ENCODE measurements at places on chromosomes 7 and 10.

GRCh38 chr7:151188252-151188542, 1.1 kb upstream of the ASB10 start:
- no peak for DNase-seq

DNA sequence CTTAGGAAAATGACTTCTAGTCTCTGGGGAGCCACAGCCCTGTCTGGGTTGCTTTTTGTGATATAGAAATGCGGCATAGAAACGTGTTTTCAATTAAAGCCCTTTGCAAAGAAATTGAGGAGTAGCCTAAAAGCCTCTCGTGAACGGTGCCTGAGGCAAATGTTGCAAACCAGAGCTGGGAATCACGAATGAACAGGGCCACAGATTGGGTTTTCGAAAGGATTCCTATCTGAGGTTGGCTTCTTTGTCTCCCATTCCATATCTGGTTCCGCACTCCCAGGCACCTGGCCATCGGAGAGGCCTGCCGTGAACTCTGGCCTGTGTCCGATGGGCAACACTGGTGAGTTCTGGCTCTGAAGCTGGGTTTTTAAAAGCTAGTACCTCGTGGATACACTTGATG, 221.6 kb downstream of the TCF7L2 start:
- no peak for DNase-seq

GRCh38 chr10:32374605-32375004, 27.6 kb upstream of the EPC1 start:
- DNase-seq, result no peak

DNA sequence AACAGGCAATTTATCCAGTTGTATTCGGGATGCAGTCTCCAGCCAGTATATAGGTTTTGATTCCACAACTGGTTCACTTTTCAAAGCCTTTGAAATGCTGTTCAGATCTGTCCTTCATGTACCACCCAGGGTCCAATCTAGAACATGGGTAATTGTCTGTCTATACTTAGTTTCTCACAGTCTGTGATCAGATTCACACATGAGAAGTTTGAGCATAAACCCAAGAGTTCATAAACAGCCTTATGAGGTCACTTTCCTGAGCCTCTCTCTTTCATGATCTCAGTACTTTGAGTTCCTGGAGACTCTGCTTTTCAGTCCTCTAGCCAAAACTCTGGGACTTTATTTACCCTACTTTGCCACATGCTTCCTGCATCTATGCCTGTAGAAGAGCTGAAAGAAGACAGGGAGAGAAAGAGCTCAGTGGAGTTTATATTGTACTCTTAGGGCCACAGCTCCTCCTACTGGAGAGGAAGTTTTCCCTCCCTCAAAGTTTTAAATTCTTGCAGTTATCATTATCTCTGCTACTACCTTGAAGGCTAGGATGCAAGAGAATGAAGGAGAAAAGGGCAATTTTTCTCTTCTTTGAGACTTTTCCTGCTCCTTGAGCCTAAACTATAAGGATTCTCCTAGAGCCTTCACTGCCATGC, 172.0 kb downstream of the ZEB1 start:
- peak; percentile 70 for DNase-seq

DNA sequence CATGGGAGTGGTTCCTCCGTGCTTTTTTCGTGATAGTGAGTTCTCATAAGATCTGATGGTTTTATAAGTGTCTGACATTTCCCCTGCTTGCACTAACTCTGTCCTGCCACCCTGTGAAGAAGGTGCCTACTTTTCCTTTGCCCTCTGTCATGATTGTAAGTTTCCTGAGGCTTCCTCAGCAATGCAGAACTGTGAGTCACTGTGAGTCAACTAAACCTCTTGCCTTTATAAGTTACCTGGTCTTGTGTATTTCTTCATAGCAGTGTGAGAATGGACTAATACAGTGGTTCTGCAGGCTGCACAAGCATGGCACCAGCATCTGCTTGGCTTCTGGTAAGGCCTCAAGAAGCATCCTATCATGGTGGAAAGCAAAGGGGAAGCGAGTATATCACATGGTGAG, 1144.6 kb downstream of the SORCS3 start:
- DNase-seq, result no peak

DNA sequence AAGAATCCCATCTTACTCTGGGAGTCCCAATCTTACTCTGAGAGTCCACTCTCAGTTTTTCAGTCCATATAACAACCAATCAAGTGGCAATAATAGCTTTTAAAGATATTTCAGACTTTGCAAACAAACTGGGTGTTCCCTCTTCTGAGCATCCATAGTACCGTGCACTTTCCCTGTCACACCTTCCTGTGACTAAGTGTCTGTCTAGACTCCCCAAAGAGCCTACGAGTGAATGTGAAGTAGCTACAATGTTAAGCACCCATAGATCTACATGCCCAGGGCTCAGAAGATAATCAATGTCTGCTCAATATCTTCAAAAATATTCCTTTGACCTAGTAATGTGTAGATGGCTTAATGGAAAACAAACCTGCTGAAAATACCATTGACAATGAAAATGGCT, 95.6 kb upstream of the ASAH2 start:
- DNase-seq, result no peak

DNA sequence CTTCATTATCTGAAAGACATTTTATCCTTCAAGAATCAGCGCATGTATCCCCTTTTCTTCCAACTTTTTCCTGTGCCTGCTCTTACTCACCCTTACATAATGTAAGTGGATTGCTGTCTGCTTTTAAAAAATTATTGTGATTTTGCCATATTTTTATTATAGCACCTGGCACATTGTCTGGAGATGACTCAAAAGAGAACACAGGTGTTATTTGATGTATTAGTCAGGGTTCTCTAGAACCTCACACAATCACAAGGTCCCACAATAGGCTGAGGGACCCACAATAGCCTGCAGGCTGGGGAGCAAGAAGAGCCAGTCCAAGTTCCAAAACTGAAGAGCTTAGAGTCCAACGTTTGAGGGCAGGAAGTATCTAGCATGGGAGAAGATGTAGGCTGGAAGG, 390.0 kb downstream of the EXOC4 start:
- no peak for DNase-seq

DNA sequence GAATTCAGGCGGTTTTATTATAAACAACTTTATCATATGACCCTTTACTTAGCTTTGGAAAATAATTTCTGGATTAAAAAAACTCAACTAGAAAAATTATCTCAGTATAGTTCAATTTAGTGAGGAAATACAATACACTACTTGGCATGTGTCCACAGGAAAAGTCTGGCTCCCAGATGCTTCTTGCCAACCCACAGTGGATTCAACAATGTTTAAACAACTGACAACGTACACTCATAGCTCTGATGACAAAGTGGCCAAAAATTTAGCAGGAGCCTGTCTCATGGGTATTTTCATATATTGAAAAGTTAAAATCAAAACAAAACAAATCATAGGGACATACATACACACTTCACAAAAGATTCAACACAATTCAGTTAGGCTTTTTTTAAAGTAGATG, 158.8 kb downstream of the SKAP2 start:
- DNase-seq, result peak; percentile 96

- DNase-seq, result peak; percentile 85
Measured at GRCh38 chr7:108002726-108003598, at the start of gene LAMB1. Gene LAMB1 (minus strand): TSS chr7:108003161. CDS start chr7:108002885, 276 bp downstream.

DNA sequence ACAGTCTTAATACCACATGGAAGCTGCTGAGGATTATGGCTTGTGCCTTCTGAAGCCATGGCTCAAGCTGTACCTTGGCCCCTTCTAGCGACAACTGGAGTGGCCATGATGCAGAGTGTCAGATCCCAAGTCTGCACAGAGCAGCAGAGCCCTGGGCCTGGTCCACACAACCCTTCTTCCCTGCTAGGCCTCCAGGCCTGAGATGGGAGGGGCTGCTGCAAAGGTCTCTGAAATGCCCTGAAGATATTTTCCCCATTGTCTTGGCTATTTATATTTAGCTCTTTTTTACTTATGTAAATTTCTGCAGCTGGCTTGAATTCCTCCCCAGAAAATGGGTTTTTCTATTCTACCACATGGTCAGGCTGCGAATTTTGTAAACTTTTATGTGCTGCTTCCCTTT, 804.6 kb upstream of the ZWINT start:
- no peak for DNase-seq

- no peak for DNase-seq
Measured at GRCh38 chr10:11663763-11664555, 52.5 kb upstream of the USP6NL start.

DNA sequence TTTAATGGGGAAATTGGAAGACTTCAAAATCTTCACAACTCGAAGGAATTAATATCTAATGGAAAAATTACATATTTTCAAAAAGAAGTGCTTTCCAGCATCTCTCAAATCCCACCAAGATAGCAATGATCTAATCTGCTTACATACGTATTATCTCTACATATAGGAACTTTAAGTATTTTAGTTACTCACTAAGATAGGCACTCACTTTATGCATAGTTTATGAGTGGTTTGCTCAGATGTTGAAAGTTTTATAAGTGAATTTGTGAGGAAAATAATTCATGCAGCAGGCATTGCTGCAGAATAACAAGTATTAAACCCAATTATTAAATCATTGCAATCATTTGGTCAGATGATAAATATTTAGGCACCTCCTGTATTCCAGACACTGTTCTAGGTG, 2.3 kb upstream of the CYTH3 start:
- DNase-seq, result no peak

GRCh38 chr10:79250259-79250658, 97.0 kb upstream of the PPIF start:
- DNase-seq, result no peak

GRCh38 chr10:48656914-48657305, 27.8 kb upstream of the WDFY4 start:
- DNase-seq, result no peak

DNA sequence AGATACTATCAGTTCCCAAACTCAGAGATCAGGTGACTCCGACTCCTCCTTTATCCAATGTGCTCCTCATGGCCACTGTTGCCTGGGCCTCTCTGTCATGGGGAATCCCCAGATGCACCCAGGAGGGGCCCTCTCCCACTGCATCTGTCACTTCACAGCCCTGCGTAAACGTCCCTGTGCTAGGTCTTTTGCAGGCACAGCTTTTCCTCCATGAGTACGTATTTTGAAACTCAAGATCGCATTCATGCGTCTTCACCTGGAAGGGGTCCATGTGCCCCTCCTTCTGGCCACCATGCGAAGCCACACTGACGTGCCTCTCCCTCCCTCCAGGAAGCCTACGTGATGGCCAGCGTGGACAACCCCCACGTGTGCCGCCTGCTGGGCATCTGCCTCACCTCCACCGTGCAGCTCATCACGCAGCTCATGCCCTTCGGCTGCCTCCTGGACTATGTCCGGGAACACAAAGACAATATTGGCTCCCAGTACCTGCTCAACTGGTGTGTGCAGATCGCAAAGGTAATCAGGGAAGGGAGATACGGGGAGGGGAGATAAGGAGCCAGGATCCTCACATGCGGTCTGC, 162.2 kb downstream of the EGFR start:
- no peak for DNase-seq

- DNase-seq, result peak; percentile 58
Measured at GRCh38 chr7:76364198-76364584, 5.4 kb upstream of the YWHAG start.

DNA sequence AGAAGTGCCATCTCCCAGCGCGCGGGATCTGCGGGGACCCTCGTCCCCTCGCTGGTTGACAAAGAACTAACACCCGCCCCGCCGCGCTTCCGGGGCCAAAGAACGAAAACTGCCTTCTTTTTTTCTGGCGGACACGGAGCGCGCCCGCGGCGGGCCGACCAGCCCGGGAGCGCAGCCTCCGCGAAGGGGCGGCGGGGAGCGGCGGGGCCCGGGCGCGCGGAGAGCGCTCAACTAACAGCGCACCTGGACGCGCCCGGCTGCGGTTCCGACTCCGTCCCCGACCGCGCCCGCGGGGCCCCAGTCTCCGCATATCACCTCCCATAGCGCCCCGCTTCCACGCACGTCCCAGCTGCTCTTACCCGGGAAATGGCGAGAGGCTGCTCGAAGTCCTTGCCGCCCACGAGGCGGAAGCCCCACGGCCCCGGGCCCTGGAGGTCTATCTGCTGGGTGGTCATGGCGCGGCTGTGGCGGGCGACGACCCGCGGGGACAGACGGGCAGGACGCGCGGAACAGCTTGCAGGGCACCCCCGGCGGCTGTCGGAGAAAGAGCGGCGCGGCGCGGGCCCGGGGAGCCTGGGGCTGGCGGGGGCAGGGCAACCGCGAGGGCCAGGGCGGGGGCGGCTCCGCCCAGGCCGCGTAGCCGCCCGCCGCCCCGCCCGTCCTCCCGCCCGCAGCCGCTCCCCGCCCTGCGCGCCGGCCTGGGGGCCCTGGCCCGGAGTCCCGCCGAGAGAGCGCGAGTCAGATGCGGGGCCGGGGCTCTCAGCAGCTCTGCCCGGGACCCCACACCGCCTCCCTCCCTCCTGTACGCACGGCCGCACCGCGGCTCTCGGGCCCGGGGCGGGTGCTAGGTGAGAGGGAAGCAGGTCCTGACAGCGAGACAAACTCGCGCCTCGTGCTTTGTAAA, at the start of gene PDLIM1:
Gene PDLIM1, minus strand, starts transcription at position 543 of the 904 bp plus-strand sequence. Its CDS starts 88 bp downstream, at position 455.
- peak; percentile 77 for DNase-seq

Data from dermis blood vessel endothelial cell (primary cell).